ENCODE measurements at places on chromosomes 16 and 17.

DNA sequence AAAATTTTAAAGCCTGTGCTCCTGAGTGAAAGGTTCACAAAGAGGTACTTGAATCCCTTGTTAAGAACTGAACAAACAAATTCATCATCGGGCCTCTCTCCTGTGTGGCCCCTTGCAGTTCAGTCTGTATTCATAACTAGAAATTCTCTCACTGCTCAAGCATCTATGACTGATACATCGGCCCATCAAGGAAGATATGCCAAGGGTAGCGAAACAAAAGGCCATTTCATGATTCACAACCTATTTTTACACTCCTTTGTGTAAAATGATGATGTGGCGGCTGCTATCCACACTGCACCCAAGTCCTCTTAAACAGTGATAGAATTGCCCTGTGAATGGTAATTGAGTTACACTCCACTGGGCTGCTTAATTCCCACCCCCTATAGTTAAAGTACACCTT lies 204.6 kb downstream of the STX8 start:
- no peak for DNase-seq

GRCh38 chr17:29617481-29618271 lies 5.0 kb downstream of the CORO6 start:
- DNase-seq = peak; percentile 81

GRCh38 chr16:46991729-46992704 lies 18.5 kb upstream of the DNAJA2 start:
- no peak for DNase-seq

- no peak for DNase-seq
Measured at GRCh38 chr16:12096828-12097522, 120.4 kb downstream of the SNX29 start.

DNA sequence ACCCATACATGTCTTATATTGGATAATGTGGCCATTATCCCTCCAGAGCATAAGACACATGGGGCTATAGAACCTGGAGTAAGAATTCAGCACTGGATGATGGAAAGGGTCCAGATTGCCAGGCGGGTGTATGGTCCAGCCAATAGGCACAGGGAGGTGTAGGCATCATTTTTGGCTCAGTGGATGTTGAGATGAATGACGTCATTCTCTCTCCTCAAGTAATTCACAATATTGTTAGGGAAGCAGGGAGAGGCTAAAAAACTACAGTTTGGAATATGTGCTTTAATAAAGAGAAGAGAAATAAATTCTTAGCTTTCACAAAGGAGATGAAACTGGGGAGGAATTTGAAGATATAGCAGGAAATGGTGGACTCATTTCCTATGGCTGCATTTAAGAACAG lies 461.1 kb upstream of the GOT2 start:
- DNase-seq = no peak

- DNase-seq = no peak
Measured at GRCh38 chr16:14419817-14420216, 210.2 kb downstream of the PARN start.
